ENCODE measurements at places on chromosomes 13 and 19. TPM values are rescaled to one million over a fixed set of nuclear protein-coding genes. Genes with fewer than 3 reads are reported as not detected.

Gene MYO1F
- total RNA-seq = 20.0 TPM

Gene IZUMO2
- total RNA-seq = not detected

Gene ZNF44
- 27.0 TPM for total RNA-seq

Gene CEACAM3
- 2.6 TPM for total RNA-seq

Gene ZNF14
- total RNA-seq = 14.6 TPM

Gene LGALS4
- total RNA-seq = 0.53 TPM

Gene PALM
- total RNA-seq = 74.6 TPM

Gene DPF1
- total RNA-seq = 0.64 TPM

Gene ZSWIM9
- total RNA-seq = 9.8 TPM

Gene SBSN
- total RNA-seq = not detected
